ENCODE measurements at places on chromosomes 16 and 17.

GRCh38 chr16:53152329-53152728 is 97.5 kb downstream of the CHD9 start:
- H3K36me3 ChIP-seq, result no peaks in the 10 kb centered on the region
- H3K27me3 ChIP-seq, result no peaks in the 10 kb centered on the region
- no peak overlapping the region for H3K27ac ChIP-seq
- no peak for DNase-seq
- no peak overlapping the region for H3K4me3 ChIP-seq

DNA sequence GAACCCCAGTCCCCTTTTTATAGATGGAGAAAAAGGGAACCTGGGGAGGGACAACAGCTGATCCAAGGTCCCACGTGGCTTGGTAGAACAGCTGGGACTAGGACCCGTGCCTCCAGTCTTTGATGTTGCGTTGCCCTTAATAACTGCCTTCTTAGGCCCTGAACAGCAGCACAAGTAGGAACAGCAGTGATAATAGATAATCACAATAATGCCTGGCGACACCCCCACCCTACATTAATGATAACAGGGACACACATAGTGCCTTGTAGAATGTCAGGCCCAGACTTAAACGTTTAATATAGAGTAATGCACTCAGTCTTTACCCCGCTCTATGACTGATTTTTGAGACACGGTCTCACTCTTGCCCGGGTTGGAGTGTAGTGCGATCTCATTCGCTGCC is 96.4 kb downstream of the ABCC6 start:
- H3K4me1 ChIP-seq, result no peaks in the 10 kb centered on the region
- no peaks in the 10 kb centered on the region for H3K36me3 ChIP-seq
- H3K27ac ChIP-seq, result no peak overlapping the region
- no peaks in the 10 kb centered on the region for H3K27me3 ChIP-seq
- DNase-seq, result no peak
- H3K4me3 ChIP-seq, result no peak overlapping the region

- no peak for DNase-seq
- H3K27ac ChIP-seq, result no peak overlapping the region
- H3K4me1 ChIP-seq, result no peaks in the 10 kb centered on the region
- H3K36me3 ChIP-seq, result no peaks in the 10 kb centered on the region
- H3K27me3 ChIP-seq, result no peaks in the 10 kb centered on the region
- H3K4me3 ChIP-seq, result no peak overlapping the region
Measured at GRCh38 chr16:73183611-73184092, 135.7 kb upstream of the ZFHX3 start.

DNA sequence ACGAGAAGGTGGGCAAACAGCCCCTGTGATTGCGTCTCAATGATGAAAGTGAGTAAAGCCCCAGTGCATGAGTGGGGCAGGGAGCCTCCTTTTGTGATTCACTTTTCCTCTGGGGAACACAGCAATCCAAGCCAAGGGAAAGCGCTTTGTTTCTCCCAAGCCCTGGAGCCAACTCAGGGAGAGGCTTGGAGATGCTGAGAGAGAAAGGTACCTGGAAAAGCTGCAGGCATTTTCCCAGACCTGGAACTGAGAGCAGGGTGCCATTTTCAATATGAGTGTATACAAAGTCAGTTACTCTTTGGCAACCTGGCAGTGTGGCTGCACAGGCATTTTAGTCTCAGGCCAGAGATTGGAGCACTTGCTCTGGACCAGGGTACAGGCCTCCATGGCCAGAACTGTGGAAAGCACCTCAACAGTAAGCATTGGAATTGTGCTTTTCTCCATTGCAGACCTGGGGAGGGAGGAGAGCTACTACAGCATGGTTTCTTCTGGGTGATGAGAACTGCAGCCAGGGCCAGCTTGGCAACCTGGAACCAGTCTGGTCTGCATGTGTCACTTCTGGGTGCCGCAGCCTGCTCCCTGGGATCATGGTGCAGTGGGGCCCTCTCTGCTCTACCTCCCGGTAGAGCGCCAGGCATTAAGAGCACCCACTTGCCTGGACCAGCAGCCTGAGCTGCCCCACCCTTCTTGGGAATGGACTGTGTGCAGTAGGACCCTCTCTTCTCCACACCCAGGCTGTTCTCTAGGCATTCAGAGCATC is 89.0 kb upstream of the CDH5 start:
- no peaks in the 10 kb centered on the region for H3K4me1 ChIP-seq
- H3K4me3 ChIP-seq, result no peak overlapping the region
- no peak overlapping the region for H3K27ac ChIP-seq
- DNase-seq, result no peak
- no peaks in the 10 kb centered on the region for H3K27me3 ChIP-seq

All from tibial nerve (tissue), 4 donors.